ENCODE measurements at places on chromosomes 7 and 10.

- DNase-seq, result no peak
Observed at GRCh38 chr7:47516386-47516785, 65.5 kb downstream of the TNS3 start.

DNA sequence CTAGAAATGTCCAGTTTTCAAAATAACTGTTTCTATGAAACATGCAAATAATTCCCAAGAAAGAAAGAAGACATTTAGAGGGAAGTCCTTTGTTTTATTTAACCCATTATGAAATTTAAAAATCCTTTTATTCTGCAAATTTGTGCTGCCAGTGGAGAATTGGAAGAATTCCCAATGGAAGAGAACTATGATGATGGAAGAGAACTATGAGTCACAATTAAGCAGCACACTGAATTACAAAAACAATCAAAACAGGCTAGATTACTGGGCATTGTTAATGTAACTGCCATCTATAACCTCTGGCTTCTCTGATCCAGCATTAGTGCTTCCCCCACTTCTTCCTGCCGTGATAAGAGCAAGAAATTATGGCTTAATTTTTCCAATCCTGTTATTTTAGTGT, 126.2 kb upstream of the FEZF1 start:
- DNase-seq, result no peak

DNA sequence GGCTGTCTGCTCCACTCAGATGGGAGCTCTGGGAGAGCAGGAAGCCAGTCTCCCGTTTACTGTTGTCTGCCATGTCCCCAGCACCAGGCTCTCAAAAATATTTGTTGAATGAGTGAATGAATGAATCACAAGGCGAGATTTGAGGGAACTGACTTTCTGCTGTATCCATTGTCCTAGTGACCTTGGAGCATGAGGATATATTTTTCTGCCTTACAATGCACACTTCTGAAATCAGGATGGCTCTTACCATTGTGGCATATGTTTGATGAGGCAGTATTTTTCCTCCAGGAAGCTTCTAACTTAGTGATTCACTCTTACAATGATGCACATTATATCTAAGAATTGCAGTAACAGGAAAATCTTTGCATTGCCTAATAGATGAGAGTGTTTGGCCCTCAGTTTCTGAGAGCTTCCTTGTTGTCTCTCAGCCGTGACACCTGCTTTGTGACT, 136.4 kb downstream of the RPS24 start:
- DNase-seq, result peak; percentile 36

DNA sequence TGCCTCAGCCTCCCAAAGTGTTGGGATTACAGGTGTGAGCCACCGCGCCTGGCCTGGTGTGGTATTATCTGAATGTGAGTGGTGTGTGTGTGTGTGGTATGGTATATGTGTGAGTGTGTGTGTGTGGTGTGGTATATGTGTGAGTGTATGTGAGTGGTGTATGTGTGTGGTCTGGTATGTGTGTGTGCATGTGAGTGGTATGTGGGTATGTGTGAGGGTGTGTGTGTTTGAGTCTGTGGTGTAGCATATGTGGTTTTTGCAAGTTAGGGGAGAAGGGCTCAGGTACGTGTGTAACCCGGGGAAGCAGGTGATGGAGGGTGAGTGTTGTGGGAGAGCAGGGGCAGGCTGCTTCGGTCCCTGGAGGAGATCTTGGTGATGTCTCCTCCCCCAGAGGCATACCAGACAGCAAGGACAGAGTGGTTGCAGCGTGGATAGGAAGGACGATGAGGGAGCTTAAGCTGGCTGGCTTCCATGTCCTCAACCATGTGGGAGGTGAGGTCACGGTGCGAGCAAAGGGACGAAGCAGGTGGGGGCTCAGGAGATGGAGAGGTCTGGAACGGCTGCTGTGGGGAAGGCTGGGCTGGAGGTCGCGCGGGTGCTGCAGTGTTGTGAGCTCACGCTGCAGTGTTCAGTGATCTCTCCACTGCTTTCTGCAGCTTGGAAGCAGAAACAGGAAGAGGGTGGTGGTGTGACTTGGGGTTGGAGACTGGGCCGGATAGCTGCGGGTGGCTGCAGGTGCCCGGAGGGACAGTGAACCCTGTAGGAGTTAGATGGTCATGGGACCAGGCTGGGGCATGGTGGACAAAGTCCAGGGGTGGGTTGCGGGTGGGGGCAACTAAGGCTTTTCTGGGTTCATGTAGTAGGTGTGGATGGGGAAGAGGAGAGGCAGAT, 5.0 kb downstream of the ZYX start:
- no peak for DNase-seq

DNA sequence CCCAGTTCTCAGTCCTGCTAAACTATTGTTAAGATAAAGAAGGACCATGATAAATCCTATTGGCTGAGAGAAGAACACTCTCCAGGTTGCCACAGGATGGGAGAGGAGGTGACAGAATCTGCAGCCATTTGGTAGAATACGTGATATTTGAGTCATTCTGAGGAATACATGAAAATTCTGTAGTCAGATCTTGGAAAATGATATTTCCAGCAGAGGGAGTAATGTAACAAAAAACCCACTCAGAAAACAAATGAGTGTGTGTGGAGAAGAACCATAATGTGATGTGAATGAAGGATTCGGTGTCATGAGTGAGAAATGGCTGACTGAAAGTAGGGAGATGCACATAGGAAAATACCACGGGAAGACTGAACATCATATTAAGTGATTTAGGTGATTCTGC, 128.5 kb upstream of the PFKP start:
- peak; percentile 27 for DNase-seq

DNA sequence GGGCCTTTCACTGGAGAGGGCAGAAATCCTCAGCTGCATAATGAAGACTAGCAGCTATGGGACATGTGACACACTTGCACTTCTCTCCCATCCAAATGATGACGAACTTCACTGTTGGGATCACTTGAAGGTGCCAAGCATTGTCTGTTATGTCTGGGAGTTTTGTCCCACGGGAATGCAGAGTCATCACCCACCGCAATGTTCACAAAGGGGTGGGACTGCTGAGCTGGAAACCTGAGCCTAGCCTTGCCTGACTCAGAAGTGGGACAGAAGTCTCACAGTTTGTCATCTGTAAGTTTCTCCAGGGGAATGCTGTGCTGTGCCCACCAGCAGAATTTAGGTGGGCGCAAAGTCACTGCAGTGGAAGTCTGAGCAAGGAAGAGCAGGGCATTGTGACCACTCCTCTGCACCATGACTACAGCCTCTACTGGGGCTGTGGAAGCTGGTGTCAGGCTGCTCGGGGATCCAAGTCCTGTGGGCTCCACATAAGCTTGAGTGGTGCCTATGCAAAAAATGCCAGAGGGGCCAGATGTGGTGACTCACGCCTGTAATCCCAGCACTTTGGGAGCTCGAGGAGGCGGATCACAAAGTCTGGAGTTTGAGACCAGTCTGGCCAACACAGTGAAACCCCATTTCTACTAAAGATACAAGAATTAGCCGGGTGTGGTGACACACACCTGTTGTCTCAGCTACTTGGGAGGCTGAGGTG, 472.0 kb upstream of the CNTNAP2 start:
- no peak for DNase-seq

DNA sequence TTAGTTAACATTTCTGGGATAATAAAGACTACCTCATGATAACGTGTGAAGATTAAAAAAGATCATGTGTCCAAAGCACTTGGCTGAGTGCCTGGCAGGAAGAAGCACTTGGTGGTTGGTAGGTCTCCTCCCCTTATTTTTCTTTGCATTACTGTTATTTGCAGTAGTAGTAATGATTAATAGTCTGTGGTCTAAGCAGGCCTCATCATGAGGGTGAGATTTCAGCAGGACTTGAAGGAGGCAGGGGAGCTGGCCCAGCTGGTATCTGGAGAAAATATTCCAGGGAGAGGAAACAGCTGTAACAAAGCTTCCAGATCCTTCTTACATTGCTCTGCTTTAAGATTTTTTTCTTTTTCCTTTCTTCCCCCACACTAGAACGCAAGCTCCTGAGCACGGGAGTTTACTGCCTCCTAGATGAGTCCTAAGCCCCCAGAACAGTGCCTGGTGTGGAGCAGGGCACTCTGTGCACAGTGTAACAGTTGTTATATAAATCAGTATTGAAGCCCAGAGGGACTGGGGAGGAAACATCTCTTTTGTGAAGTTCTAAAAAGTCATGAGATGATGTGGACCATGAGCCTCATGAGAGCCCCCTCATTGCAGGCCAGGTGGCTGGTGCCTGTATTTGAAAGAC, 31.1 kb upstream of the RHEB start:
- DNase-seq, result peak; percentile 88

DNA sequence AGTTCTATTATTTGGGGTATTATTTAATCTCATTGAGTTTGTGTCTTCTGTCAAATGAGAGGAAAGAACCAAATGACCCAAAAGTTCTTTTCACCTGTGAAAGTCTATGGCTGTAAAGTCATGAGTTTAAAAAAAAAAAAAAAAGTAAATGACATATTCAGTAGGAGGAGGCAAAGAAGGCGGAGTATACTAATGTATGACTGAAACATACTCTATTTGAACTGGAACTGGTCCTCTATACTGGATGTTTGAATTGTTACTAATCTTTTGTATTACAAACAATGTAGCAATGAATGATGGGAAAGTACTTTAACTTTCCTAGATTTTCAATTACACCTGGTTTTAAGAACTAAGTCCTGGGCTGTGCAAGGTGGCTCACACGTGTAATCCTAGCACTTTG, 24.9 kb upstream of the GSAP start:
- DNase-seq, result no peak

DNA sequence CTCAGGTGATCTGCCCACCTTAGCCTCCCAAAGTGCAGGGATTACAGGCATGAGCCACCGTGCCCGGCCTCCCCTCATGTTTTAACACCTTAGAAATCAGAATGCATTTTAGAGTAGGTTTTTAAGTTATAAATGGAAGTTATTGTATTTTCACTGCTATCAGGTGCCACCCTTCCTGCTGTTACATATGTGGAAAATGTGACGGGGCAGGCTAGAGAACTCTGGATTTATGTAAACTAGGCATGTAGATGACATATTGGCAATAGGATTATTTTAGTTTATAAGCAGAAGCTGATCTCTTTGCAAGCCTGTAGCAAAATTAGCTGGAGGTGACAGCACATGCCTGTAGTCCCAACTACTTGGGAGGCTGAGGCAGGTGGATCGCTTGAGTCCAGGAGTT, 2.1 kb downstream of the CASP2 start:
- no peak for DNase-seq

DNA sequence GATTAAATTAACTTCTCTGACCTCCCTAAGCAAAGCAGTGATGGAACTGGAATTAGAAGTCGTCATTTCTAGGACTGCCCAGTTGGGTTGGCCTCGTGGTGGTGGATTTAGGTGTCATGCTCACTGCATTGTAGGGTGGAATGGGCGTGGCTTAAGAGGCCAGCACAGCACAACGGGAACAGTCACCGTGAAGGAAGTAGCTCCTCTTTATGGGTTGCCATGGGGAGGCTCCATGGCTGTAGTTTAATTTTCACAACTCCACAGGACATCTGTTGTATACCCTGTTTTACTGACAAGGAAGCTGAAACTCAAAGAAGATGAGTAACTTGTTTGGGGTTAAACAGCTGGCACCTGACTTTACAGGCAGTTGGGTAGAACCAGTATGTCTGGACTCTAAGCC, 208.3 kb downstream of the CELF2 start:
- no peak for DNase-seq

DNA sequence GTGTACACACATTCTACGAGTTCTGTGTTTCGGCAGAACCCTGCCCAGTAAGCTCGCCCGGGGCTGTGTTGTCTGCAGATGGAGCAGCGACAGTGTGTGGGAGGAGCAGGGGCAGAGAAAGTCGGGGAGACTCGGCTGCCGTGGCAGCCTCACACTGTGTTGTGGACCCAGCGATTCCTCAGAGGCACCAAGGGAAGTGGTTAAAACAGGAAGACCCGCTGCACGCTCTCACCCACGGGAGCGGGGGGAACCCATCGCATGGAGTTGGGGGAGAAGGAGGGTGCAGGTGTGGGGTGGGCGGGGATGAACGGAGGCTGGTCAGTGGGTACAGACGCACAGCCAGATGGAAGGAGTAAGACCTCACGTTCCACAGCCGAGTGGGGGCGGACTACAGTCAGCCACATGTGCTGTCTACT, 250.2 kb downstream of the ELFN1 start:
- DNase-seq, result no peak

- DNase-seq, result no peak
Observed at GRCh38 chr10:59126261-59126660, 50.2 kb upstream of the PHYHIPL start.

- DNase-seq, result peak; percentile 58
Observed at GRCh38 chr10:128064108-128064969, 61.9 kb downstream of the MKI67 start.

DNA sequence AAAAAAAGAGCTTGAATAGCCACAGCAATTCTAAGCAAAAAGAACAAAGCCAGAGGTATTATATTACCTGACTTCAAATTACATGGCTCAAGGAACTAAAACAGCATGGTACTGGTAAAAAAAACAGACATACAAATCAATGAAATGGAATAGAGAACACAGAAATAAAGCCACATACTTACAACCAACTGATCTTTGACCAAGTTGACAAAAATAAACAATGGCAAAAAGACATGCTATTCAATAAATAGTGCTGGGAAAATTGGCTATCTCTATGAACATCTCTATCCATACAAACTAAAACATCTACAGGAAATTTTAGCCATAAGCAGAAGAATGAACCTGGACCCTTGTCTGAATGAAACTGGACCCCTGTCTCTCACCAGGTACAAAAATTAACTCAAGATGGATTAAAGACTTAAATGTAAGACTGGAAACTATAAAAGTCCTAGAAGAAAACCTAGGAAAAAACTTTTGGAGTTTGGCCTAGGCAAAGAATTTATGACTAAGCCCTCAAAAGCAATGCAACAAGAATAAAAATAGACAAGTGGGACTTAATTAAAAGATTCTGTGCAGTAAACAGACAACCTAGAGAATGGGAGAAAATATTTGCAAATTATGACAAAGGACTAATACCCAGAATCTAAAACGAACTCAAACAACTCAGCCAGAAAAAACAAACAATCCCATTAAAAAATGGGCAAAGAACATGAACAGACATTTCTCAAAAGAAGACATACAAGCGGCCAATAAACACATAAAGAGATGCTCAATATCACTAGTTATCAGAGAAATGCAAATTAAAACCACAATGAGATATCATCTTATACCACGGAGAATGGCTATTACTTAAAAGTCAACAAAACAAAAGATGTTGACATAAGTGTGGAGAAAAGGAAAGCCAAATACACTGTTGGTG, 72.8 kb upstream of the DDC start:
- DNase-seq, result no peak

DNA sequence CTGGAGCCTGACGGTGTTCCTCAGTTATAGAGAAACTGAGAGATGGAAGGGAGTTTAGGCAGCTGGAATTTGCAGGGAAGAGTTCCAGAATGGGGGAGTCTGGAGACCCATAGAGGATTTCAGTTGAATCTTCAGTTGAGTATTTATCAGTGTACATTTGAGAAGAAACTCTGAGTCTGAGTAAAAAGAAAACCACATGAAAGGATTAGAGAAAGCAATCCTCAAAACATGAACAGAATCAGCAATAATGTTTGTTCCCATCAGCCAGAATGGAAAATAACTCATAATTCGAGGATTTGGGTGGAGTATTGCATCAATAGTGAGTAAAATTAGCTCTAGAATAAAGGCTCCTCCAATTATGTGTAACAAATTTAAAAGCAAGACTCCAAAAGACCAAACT, 130.0 kb upstream of the AHR start:
- no peak for DNase-seq

GRCh38 chr10:1576467-1577372, 160.6 kb downstream of the ADARB2 start:
- no peak for DNase-seq
